ENCODE measurements at places on chromosomes 12 and 14.

DNA sequence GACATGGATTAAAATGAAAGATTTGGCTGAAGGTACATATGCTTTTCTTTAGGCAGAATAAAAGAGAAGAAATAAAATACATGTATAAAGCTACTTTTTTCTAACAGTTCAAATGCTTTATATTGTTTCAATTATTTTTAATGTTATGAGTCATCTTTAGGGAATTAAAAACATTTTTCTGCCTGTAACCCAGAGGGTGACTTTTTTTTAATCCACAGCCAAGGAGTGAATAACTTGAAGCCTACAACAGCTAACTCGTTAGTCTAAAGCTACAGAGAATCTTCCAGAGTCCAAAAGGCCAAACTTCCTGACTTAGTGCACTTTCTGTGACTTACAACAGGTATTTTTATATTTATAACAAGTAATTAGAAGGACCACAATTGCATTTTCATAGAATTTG is 151.6 kb downstream of the SEC23A start:
- DNase-seq, result no peak

DNA sequence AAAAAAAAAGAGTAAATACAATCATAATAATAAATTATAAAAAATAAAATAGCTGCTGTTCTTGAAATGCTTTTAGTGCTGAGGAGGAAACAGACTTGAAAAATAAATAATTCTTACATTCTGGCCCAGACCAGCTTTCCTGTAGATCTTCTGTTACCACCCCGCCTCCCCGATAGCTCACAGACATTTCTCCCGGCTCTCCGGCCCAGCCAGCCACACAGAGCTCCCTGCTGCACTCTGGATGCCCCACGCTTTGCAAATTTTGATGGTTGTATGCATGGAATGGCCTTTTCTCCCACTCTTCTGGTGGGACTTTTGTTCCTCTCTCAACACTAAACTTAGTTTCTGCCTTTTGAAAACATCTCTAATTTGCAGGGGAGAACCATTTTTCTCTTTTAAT is 249.3 kb downstream of the ATP23 start:
- no peak for DNase-seq

GRCh38 chr14:91223028-91223783 is 21.3 kb downstream of the GPR68 start:
- DNase-seq, result peak; percentile 67

DNA sequence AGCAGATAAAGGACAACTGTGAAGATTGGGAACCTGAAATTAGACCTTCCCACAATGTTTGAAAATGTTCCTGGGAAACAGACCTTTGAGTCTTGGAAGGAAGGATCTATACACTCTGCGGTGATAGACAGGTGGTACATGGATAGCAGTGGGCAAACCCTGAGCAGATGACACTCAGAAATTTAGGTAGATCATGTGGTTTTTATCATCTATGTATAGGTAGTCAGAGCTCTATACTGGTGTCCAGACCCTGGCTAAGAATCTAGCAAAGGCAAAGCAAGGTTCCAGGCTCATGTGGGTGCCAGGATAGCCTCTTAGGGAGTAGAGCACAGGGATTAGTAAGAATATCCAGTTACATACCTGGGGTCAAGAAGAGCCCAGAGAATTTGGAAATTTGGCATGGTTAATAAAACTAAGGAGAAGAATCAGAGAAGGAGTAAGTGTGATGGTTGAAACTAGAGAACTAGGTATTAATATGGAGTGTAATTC is 331.2 kb upstream of the FBXO33 start:
- no peak for DNase-seq

GRCh38 chr12:15443611-15444010 is 121.3 kb downstream of the PTPRO start:
- DNase-seq, result peak; percentile 5

- no peak for DNase-seq
Measured at GRCh38 chr14:34425095-34425851, 36.8 kb downstream of the SPTSSA start.

GRCh38 chr14:101600891-101601605 is 39.8 kb downstream of the DIO3 start:
- DNase-seq, result no peak

Data from activated CD4-positive, alpha-beta T cell treated with anti-CD3 and anti-CD28 coated beads, Interleukin-10, Interleukin-2, amounts not matched to agents 100 ng/mL and 50 ng/mL, durations not matched to agents 16 hours and 8 hours (primary cell).